ENCODE measurements at places on chromosomes 6 and 20.

- DNase-seq, result no peak
These were observed 69.9 kb downstream of the TOX2 start for GRCh38 chr20:43984587-43984986.

DNA sequence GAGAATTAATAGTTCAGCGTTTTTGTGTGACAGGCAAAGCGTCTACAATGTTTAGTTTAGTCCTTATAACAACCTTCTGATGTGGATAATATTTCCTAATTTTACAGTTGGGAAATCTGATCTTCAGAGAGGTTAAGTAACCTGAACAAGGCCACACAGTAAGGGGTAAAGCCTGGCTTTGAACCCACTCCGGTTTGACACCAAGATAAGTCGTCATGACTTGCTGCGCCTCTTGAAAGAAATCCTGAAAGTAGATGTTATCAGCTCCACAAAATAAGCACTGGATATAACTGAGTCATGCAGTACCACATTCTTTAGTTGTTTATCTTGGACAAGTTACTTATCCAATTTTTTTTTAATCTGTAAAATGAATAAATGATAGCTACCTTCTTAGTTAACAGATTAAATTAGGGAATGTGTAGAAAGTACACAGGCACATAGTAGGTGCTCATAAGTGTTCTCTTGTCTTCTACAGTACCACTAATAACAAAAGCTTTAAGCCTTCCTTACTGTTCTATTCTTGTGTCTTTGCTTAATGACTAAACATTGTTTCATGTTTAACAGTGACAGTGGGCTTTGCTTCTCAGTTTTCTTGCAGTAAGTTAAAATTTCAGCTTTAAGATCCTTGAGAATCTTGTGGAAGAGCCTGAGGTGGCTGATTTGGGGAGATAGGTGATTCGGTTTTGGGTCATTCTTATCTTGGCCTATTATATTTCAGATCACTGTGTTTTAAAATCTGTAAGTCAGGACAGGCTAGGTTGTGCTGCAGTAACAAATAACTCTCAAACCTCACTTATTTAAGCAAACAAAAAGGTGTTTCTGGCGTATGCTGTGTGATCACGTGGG, 2.1 kb downstream of the HIVEP1 start:
- DNase-seq, result no peak

GRCh38 chr6:132459605-132459952, 53.3 kb downstream of the STX7 start:
- DNase-seq, result no peak

GRCh38 chr6:163721922-163722692, 307.6 kb downstream of the QKI start:
- DNase-seq, result no peak

- DNase-seq, result no peak
These were observed 161.2 kb downstream of the VEGFA start for GRCh38 chr6:43931201-43931600.

GRCh38 chr20:49276161-49276960, 1.5 kb downstream of the ZNFX1 start:
- DNase-seq, result no peak

- no peak for DNase-seq
These were observed 212.4 kb upstream of the ARID1B start for GRCh38 chr6:156564807-156565149.

- DNase-seq, result no peak
These were observed 152.9 kb downstream of the SOD2 start for GRCh38 chr6:159540152-159540551.

- no peak for DNase-seq
These were observed 38.7 kb downstream of the MAP3K5 start for GRCh38 chr6:136753624-136754023.

GRCh38 chr6:84581494-84582259, 182.7 kb downstream of the TBX18 start:
- no peak for DNase-seq

GRCh38 chr6:17589406-17590096, 10.6 kb upstream of the FAM8A1 start:
- DNase-seq, result no peak

- no peak for DNase-seq
These were observed 6.0 kb downstream of the PSMF1 start for GRCh38 chr20:1124421-1124820.

GRCh38 chr20:1626528-1627199, 6.9 kb upstream of the SIRPB1 start:
- no peak for DNase-seq

DNA sequence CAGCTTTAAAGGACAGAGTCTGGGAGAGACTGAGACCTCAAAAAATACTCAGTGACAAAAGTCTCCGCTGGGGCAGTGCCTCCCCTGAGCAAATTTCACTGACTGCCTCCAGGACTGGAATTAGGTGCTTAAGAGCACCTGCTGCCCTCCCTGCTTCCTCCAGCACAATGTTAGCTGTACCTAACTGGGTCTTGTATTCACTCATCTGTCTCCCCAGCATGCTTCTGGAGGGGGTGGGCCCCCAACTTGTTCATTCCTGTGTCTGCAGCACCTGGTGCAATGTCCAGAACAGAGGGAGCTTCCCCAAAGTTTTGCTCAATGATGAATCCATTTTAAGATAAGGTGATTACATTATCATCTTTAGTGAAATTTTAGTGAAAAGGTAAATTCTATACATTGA, 650.7 kb downstream of the KIF16B start:
- no peak for DNase-seq

- DNase-seq, result no peak
These were observed 178.9 kb upstream of the ECI2 start for GRCh38 chr6:4314201-4314707.

DNA sequence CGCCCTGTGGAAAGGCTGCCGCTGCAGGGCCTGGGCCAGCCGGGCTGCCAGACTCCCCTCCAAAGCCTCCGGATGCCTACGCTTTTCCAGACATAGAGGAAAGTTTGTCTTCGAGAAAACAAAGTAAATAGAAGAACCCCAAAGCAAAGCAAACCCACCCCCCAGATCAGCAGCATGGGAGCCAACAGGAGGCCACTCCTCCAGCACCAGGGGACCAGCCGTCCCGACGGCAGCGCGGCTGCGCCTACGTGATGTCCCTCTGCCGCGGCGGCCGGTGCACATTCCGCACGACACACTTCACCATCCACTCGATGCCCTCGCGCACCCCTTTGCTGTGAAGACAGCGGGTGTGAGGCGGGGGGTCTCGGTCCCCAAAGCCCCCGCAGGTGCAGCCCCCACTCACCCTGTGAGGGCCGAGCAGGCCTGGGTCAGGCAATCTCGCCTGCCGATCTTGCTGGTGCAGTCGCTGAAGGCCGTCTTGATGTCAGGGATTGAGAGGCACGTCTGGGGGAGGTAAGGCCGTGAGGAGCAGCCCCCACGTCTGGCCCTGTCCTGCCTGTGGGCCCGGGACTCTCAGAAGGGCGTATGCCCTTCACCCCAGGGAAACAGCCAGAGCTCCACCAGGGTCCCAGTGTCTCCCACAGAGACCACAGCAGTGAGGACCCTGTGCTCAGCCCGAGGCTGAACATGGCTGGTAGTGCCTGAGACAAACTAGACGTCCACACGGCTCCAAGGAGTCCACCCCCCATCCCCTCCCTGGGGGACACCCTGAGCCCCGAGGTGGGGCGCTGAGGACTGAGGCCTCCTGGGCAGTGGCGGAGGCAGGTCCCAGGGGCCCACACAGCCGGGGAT, 4.0 kb downstream of the TNFRSF6B start:
- DNase-seq, result peak; percentile 21

- DNase-seq, result no peak
These were observed at the start of gene RIMS4 for GRCh38 chr20:44810391-44811149. Gene RIMS4, minus strand, starts transcription at chr20:44810546. Its CDS starts 275 bp downstream, at chr20:44810271.

- no peak for DNase-seq
These were observed 61.0 kb upstream of the SCGN start for GRCh38 chr6:25590986-25591385.

GRCh38 chr6:123909989-123910388, 106.3 kb downstream of the NKAIN2 start:
- no peak for DNase-seq

- DNase-seq, result no peak
These were observed 68.8 kb downstream of the CDC5L start for GRCh38 chr6:44456070-44456965.

GRCh38 chr6:35626401-35626800, 62.3 kb downstream of the FKBP5 start:
- no peak for DNase-seq

DNA sequence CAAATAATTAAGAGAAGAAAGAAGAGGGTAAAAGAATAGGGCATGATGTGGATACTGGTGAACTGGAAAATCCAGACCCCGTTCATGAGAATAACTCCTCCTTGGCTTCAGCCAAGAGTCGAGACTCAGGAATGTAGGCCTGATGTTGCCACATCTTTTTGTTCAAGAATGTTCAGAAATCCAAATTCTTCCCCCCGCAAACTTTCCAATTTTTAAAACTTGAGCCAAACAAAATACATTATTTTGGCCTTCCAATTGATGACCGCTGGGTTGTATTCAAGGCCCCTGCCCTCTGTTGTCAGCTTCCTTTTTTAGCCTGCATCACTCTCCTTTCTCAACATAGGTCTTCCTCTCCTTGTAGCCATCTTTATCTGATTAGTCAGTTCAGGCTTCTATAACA, 106.1 kb downstream of the TNFAIP3 start:
- no peak for DNase-seq

GRCh38 chr20:45994761-45995493, 13.8 kb upstream of the MMP9 start:
- no peak for DNase-seq

DNA sequence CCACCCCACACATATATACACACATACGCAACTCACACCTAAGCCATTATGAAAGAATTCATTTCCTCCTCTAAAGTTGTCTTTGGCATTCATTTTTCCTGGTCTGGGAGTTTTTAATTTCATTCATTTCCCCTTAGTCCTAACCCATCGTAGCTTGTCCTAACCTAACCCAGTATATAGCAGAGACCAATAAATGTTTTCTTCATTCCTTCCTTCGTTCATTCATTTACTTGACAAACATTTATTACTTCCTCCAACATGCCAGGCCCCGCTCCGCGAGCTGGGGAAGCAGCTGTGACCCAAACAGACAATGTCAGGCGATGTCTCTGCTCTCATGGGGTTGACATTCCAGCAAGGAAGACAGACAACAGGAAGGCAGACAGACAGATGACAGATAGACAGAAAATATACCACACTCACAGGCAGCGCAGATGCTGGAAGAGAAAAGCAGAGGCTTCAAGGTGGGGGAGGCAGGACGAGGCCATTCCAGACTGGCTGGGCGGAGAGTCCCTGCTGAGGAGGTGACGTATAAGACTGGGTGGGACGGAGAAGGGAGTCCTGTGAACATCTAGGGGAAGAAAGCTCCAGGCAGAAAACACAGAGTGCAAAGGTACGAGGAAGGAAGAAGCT, 33.7 kb upstream of the SIRPA start:
- DNase-seq, result no peak

GRCh38 chr20:35893942-35894341, 60.4 kb downstream of the SCAND1 start:
- no peak for DNase-seq

DNA sequence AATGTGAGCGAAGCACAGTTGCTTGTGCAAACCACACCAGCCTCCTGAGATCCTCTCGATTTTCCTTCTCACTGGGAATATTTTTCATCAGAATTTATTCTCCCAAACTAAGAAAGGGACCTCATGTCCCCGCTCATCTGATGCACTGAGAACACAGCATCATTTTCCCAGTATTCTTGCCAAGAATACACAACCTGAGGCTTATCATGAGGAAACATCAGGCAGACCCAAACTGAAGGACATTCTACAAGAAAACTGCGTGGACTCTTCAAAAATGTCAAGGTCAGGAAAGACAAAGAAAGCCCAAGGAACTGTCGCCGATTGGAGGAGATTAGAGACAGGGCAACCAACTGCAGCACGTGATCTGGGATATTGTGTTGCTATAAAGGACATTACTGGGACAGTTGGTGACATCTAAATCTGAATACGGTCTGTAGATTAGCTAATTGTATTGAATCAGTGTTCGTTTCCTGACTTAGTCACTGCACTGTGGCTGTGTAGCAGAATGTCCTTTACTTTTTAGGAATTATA, 72.3 kb downstream of the SNX5 start:
- peak; percentile 38 for DNase-seq

- DNase-seq, result no peak
These were observed 187.0 kb downstream of the TSHZ2 start for GRCh38 chr20:53159160-53159559.

- no peak for DNase-seq
These were observed 33.3 kb upstream of the LAMA4 start for GRCh38 chr6:112287577-112288225.

DNA sequence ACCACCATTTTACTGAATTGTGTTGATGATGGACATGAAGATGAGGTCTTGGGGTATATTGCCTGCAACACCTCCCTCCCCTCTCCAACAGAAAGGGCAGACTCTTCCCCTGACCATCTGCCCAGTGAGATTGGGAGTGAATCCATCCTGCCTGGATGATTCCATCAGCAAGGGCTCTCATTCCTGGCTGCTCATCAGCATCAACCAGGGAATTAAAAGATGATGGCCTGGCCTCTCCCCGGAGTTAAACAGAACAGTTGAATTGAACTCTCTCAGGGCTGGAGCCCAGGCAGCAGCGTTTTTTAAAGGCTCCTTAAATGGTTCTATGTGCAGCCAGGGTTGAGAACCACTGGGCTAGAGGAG, 14.6 kb upstream of the MRPS18A start:
- DNase-seq, result no peak

DNA sequence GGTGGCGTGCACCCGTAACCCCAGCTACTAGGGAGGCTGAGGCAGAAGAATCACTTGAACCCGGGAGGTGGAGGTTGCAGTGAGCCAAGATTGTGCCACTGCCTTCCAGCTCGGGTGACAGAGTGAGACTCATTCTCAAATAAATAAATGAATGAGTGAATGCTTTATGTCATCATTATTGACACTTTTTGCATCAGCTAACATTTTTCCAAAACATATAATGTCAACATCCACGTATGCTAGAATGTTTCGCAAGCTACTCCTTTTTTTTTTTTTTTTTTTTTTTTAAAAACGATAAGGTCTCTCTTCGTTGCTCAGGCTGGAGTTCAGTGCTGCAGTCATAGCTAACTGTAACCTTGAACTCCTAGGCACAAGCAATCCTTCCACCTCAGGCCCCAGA, 72.2 kb downstream of the SENP6 start:
- no peak for DNase-seq

- no peak for DNase-seq
These were observed 144.0 kb upstream of the THBS2 start for GRCh38 chr6:169397684-169398083.

DNA sequence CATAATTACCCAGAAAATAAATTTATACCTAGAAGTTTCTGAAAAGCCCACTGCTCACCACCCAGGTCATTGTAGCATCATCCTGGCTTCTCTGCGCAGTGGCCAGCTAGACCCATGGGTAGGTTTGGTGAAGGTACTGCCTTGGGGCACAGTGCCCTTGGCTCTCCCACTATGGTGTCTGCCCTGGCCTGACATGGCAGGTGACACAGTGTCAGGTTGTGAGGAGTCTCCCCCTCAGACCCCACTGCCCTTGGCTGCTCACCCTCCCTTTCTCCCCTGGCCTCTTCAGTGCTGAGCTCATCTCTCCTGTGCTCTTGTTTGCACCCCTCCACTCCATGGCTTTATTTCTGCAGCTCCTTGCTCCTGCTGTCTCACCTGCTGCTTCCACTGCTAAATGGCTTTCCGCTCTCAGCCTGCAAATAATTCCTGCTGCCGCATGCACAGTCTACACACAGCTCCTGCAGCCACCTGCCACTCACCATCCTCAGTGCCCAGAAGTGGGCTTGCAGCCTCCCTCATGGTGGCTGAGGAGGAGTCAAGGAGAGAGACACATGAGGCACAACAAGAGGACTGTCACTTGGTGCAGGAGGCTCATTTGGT, 313.4 kb upstream of the MOCS1 start:
- no peak for DNase-seq

- DNase-seq, result peak; percentile 82
These were observed 30.0 kb upstream of the ZNF217 start for GRCh38 chr20:53623454-53624211.

All from uterus (tissue), 4 donors.